AG08396 (cell line): ENCODE measurements at places on chromosomes 12 and 14.

DNA sequence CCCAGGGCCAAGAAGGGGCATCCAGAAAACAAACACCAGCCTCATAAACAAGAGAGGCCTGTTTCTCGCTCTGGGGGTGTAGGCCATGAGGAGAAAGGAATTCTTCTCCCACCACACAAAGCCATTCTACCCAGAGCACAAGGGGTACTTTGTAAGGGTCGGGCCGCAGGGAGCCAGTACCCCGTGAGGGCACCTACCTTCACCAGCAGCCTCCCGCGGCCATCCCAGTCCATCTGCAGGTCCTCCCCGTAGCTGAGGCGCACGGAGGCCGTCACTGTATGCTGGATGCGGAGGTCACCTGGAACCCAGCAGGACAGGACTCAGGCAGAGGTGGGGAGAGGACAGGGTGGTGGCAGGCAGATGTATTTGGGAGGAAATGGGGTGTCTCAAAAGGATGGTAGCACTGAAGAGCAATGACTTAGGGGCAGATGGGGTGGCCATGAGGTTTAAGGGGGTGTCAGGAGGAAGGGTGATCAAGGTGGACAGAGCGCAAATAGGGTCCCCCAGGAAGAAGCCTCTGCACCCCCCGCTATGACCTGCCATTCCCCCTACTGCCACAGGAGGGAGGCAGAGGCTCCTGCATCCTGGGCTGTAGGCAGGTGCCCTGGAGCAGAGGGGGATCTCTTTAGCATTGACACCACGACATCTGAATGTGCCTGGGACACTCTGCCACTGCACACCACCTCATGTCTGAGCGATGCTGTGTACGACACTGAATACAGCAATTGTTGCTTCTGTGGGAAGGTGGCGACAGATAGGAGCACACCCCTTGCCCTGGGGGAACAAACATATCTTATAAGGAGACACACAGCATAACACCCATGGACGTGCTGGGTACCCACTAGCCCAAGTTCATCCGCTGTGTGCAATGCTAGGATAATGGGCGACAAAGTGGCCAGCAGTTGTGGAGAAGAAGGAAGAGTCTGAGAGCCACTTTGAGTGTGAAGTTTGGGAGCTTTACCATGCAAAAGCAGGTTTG lies 61.4 kb downstream of the VWF start:
- peak; percentile 79 for DNase-seq

- DNase-seq: no peak
Measured at GRCh38 chr12:124639122-124639806, 71.9 kb upstream of the NCOR2 start.

- no peak for DNase-seq
Measured at GRCh38 chr12:103249607-103250006, 246.2 kb downstream of the C12orf42 start.

DNA sequence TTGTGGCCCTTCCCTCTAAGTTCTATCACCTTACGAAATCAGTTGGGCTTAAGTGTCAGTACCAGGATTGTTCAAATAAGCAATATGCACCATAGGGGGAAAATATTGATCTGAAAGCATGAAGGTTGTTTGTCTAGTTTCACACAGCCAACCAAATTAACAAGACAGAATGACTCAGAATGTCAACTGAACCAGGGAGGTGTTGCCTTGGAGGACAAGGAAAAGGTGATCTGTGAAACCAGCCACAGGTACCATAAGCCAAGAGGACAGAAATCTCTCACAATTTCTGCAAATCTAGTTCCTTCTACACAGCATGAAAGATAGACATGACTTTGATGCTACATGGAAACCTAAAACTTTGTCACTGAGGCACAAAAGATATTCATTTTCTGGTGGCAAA lies 297.9 kb downstream of the BCL11B start:
- DNase-seq: no peak
